ENCODE measurements at places on chromosomes 7 and 10. TPM values are rescaled to one million over a fixed set of nuclear protein-coding genes. Genes with fewer than 3 reads are reported as not detected.

BTRC gene
- 9.0 TPM for total RNA-seq

APBB1IP gene
- total RNA-seq = not detected

MSMB gene
- 0.27 TPM for total RNA-seq

ITGB8 gene
- 7.1 TPM for total RNA-seq

GIMAP8 gene
- 60.6 TPM for total RNA-seq

ZCWPW1 gene
- total RNA-seq = 0.85 TPM

ZNF467 gene
- 2.6 TPM for total RNA-seq

AS3MT gene
- 0.09 TPM for total RNA-seq

CRHR2 gene
- total RNA-seq = not detected

MEOX2 gene
- total RNA-seq = under 0.01 TPM

SPDYE3 gene
- total RNA-seq = not detected

GSAP gene
- total RNA-seq = 2.8 TPM

XPNPEP1 gene
- total RNA-seq = 159 TPM

DMBT1 gene
- not detected for total RNA-seq

CYCS gene
- total RNA-seq = 41.3 TPM

LIPJ gene
- not detected for total RNA-seq

HILPDA gene
- total RNA-seq = 11.1 TPM

RTKN2 gene
- 0.09 TPM for total RNA-seq

ACBD7 gene
- total RNA-seq = 1.4 TPM

RHBDD2 gene
- total RNA-seq = 10.6 TPM

AQP1 gene
- total RNA-seq = 14.2 TPM

PLCE1 gene
- under 0.01 TPM for total RNA-seq

DLX6 gene
- total RNA-seq = not detected

PPP1R3C gene
- total RNA-seq = 0.72 TPM

CLEC2L gene
- not detected for total RNA-seq

DNAJC2 gene
- 17.1 TPM for total RNA-seq

CYP3A7 gene
- not detected for total RNA-seq

CALML5 gene
- not detected for total RNA-seq

CPVL gene
- not detected for total RNA-seq

RADIL gene
- total RNA-seq = 1.0 TPM

ZNF22 gene
- 38.2 TPM for total RNA-seq

NANOS1 gene
- 0.18 TPM for total RNA-seq

CDCA7L gene
- total RNA-seq = 130 TPM

MKI67 gene
- 8.1 TPM for total RNA-seq

PITX3 gene
- total RNA-seq = not detected

SFRP4 gene
- total RNA-seq = 0.09 TPM

STEAP4 gene
- not detected for total RNA-seq

C10orf105 gene
- total RNA-seq = not detected

FAM200A gene
- 4.9 TPM for total RNA-seq

UCN3 gene
- not detected for total RNA-seq

SERPINE1 gene
- total RNA-seq = 3,900 TPM

All from endothelial cell of coronary artery (primary cell).